ENCODE measurements at places on chromosomes 13 and 19. TPM values are rescaled to one million over a fixed set of nuclear protein-coding genes. Genes with fewer than 3 reads are reported as not detected.
A peak's percentile ranks its signal among the peaks of the same experiment; 100 is the strongest.

The NOTCH3 gene
- 40.6 TPM for total RNA-seq

The SULT2A1 gene
- not detected for total RNA-seq

DNA sequence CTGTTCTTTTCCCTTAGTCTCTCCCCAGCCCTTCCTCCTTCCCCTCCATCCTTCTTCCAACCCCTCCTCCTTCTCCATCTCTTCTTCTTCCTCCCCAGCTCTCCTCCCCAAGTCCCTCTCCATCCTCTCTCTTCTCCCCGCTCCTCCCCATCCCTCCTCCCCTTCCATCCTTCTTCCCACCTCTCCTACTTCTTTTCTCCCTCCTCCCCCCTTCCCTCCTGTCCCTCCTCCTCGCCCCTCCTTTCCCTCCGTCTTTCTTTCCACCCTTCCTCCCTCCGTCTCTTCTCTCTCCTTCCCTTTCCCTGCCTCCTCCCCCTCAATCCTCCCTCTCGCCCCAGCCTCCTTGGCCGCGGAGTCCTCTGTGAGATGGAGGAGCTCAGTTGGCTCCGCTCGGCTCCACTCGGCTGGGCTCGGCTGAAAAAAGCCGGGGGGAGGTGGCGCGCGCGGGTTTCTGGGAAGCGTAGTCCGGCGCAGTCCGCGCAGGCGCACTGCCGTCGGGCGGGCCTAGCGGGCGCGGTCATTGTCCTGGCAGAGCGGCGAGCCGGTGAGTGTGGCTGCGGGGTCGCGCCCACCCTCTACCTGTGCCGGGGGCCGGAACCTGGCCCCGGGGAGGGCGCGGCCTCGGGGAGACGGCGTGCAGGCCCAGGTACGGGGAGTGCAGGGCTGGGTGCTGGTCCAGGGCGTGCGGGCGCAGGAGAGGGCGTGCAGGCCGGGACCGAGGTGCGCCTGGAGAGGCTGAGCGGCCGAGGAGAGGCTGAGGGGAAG lies at the start of gene ZNF71:
Gene ZNF71 (plus strand): TSS at position 520 of the 765 bp plus-strand sequence. CDS start 6,257 bp downstream, outside the sequence.
- peak; percentile 93 for DNase-seq

DNA sequence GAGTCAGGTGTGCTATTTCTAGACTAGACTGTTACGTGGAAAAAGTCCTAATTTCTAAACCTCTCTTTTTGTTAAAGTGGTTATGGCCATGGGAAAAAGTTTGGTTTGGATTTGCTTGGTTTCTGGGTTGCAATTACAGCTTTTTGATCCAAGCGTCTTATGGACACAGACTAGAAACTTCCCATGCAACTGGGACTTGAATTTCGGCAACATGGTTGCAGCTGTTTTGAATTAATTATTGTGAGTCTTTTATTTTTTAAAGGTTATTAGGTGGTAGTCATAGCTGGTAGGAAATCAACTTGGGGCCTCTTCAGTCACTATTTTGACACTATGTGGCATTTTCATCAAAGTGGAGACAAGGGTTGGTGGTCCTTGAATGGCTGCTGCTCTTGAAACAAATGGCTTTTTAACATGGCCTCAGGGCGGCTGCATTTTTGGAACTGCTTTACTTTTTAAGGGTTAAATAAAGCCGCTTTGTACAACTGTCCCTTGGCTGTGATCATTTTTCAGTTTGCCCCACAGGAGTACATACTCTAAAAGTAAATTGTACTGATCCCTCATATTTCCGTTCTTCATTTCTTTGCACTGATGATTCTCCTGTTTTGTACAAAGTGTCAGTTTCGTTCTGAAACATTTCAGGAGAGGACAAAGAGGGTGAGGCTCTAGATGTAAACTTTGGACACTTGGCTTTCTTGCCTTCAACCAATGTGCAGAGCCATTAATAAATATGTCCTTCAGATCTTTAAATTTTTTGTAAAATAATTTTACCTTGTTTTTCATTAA lies 15.9 kb downstream of the HNRNPM start:
- DNase-seq: no peak

GRCh38 chr13:27967736-27968315 lies 1.3 kb downstream of the CDX2 start:
- no peak for DNase-seq

- DNase-seq: no peak
Observed at GRCh38 chr13:109645831-109646230, 140.6 kb downstream of the IRS2 start.

DNA sequence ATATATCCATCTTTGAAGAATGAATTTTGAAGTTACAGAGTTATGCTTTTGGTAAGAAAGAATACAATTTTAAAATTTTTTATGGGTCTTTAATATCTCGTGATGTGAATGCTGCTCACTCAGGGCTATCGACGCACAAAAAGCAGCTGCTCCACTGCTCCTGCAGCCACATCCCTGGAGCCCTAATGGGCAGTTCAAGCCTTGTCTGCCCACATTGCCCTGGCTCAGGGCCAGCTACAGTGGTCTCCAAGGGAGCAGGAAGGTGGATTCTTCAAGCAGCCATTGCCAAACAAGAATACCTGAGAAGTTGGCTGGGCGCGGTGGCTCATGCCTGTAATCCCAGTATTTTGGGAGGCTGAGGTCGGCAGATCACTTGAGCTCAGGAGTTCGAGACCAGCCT lies 85.8 kb downstream of the IPO5 start:
- DNase-seq: no peak

Data from heart right ventricle (tissue), 16 donors.